NCI-H2171 (cell line): ENCODE measurements at places on chromosomes 2 and 18.

DNA sequence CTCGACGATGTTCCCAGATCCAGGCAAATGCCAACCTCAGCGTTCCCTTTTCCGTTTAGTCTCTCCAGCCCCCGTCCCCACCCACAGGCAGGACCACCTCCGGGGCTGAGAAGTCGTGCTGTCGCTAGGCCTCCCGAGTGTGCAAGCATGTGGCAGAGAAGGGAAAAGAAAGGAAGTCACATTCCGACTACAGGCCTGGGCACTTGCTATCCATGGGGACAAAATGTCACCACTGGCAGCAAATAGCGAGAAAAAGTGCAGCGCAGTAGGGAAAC, 420 bp downstream of the PIGN start:
- peak; percentile 40 for DNase-seq

GRCh38 chr2:226838722-226839121, 2.9 kb downstream of the RHBDD1 start:
- no peak for DNase-seq

DNA sequence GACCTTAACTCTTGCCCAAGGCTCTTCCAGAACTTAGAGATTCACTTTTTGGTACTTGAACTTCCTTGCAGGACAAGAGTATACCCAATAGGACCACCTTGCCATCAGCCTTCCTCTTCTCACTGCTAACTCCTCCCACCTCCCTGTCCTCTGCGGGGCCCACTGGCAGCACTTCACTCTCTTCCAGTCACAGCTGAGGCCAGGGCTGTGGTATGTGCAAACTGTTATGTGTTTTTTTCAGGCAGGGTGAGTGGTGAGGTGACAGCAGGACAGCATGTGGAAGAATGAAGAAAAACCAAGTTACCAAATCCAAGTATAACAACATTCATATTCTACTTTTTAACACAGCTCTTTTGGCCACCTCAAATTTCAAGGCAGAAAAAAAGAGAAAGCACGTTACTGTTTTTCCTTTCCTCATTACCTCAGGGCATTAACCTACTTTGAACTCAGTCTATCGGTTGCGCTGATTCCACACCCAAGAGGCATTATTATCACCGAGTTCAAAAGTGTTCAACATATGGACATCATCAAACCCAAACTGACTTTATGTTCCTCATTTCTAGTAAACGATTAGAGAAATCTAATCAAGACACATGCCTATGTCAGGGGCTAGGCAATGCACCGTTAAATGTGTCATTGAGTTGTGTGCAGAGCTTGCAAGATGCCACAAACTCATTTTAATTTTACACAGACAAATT, 605.2 kb upstream of the SYT4 start:
- no peak for DNase-seq

GRCh38 chr2:195830968-195831950, 174.2 kb downstream of the SLC39A10 start:
- DNase-seq, result no peak

- no peak for DNase-seq
Observed at GRCh38 chr2:134216152-134216829, 37.6 kb upstream of the MGAT5 start.

DNA sequence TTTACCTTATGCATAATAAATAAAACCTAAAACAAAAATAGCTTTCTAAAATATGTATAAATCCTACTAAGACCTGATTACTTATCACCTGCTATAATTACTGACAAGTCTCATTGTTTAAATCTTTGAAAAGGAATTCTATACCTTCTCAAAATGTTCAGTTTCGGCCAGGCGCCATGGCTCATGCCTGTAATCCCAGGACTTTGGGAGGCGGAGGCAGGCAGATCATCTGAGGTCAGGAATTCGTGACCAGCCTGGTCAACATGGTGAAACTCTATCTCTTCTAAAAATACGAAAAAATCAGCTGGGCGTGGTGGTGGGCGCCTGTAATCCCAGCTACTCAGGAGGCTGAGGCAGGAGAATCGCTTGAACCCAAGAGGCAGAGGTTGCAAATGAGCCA, 58.1 kb downstream of the RELCH start:
- no peak for DNase-seq

DNA sequence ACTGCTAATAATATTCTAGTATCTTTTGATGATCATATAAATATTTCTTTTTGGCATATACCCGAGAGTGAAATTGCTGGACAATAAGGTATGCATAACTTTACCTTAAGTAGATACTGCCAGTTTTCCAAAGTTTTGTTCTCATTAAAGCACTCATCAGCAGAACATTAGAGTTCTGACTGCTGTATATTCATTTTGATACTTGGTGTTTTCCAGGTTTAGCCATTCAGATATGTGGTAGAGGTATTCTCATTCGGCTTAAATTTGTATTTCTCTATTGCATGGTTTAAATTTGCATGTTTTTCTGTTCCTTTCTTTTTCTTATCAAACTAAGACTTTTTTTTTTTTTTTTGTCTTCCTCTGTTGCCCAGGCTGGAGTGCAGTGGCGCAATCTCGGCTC, 18.2 kb downstream of the CYBRD1 start:
- no peak for DNase-seq

DNA sequence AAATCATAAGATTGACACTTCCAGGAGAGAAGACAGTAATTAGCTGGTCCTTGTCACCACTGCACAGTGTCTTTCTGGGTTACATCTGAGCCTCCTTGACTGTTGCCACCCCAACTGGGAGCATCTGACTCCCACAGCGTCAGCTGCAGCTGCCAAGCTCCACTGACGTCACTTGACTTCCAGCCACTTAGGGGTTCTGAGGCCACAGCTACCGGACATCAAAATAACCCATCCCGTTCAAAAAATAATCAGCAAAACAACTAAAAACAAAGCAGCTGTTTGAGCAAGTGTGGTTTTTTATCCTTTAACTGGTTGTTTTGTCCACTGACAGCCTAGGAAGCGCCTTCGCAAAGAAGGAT, 206.5 kb upstream of the AGAP1 start:
- no peak for DNase-seq

- DNase-seq, result no peak
Observed at GRCh38 chr2:168611896-168612650, 156.0 kb downstream of the CERS6 start.

DNA sequence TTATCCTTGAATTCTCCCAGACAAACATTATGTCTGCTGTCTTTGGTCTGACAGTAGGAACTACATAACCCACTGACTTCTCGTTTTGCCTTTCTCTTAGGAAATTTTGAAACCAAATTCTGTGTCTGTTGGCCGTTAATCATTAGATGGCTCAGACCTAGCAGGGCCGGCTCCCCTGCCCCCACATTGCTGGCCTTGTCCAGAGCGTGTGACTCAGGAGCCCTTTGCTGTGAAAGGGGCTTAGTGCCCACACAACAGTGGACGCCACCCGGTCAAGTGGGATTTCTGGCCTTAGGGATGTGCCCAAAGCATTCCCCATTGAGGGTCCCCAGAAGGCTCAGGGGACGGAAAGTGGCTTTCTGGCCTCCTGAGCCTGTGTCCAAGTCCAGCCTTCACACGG, 137.5 kb downstream of the CTIF start:
- DNase-seq, result no peak

DNA sequence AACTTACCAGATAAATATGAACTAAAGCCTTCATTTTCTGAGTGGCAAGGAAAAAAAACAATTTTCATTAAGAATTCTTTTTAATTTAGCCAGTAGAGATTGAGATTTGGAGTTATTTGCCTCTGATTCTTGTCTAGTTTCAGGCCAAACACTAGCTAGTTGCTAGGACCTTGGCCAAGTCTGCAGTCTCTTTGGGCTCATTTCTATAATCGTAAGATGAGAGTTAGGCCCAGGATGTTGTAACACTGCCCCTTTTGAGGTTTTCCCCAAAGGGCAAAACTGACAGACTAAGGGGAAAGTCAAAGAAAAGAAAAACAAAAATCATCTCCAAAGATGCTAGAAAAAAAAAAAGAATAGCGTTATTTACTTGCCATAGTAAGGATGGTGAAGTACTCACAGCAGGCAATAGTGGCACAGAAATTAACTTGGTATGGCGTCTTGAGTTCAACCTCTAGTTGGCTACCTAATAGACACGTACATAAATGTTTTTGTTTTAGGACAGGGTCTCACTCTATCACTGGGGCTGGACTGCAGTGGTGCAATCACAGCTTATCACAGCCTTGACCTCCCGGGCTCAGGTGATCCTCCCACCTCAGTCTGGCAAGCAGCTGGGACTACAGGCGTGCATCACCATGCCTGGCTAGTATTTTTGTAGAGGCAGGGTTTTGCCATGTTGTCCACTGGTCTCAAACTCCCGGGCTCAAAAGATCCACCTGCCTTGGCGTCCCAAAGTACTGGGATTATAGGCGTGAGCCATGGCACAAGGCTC, 23.0 kb upstream of the ADAM17 start:
- no peak for DNase-seq

DNA sequence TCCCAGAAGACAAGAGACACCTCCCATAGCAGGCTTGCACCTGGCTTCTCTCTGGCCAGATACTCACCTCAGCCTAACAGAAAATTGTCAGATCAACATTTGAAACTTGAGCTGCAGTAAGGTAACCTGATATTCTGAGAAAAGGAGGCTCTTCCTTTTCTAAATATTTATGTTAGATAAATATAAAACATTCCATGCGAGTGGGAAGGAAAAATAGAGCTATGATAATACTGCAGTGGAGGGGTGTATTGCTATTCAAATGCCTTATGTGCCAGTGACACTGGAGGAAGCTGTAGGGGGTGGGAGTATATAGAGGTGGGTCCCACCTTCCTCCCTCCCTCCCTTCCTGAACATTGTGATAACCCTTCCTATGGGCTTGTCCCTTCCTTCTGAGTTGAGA, 515.5 kb upstream of the CHAC2 start:
- DNase-seq, result peak; percentile 15

DNA sequence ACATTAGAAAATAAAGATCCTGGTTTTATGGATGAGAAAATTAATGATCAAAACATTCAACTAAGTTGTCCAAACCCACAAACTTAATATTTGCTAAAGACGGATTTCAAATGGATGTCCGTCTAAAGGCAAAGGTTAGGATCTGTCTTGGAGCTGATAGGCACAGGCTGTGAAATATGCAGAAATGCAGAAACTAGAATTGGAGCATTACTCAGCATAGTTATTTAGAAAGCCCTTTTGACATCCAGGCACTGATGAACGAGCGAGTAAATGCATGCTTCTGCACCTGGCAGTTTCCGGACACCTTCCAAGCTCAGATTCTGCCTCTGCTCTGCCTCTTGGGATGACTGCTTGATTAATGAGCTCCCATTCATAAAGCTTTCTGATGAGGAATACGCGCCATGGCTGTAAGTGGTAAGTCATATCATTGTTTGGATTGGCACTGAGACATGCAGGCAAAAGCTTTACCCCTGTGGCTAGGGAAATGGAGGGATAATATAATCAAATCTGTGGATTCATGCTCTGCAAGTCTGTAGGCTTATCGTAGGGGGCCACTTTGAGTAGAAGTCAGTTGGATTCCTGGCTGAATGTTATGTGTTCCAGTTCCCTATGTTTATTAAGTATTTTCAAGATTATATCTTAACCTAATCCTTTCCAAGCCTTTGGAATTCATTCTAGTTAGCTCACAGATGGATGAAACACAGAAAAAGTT, 2176.3 kb upstream of the CELF4 start:
- no peak for DNase-seq

DNA sequence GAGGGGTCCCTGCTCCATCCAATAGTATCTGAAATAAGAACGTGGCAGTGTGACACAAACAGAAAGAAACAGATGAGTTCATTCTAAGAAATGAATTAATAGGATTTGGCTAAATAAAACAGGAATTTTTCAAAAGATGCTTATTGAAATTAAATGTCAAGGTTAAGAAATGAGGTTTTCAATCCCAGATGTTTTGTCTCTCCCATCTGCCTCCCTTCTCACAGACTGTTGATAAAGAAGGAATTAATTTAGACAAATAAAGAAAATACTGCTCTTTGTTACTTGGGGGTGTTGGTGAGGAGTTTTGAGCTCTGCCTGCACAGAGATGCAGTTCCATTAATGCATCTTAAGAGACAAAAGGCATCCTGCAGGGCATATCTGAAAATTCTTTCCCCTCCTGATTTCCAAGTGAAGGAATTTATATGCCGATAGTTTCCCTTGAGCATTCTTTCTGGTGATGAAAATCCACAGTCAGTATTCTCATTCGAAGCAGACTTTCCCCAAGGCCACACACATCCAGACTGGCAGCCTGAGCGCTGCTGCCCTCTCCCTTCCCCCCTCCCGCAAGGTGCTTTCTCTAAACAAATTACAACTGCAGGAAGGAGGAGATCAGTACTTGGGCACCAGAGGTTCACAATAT, 385.4 kb upstream of the RND3 start:
- no peak for DNase-seq

DNA sequence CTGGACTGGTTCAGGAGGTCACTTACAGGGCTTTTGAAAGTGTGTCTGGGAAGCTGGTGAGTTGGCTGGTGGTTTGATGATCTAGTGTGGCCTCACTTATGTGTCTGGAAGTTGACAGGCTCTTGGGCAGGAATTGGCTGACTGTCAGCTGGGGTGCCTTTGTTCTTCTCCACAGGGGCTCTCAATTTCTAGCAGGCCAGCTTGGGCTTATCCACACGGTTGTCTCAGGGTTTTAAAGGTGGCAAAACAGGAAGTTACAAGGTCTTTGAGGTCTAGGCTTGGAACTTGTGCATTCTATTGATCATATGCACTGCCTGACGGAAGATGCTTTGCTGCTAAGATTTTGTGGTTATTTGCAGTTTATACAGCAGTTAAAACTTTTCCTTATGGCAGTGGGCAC, 52.0 kb upstream of the CELF4 start:
- DNase-seq, result no peak
